CD4-positive, alpha-beta memory T cell (primary cell): ENCODE measurements at places on chromosomes 3 and 15.
A peak's percentile ranks its signal among the peaks of the same experiment; 100 is the strongest.

DNA sequence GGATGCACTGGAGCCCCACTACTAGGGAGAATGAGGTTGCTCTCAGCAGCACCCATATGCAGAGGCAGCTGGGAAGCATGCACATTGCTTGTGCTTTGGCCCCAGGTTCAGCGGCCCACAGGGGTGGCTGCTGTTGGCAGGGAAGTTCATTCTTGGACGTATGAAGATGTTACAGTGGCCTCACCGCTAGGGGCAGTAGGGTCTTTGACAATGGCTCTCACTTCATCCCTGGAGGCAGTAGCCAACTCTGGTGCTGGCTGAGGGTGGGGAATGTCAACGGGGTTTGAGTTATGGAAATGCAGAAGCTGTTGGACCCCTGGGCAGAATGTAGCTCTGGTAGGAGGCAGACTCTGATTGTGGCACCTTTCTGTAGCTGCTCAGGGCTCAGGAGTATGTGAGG lies 279.9 kb downstream of the SCAPER start:
- no peak for DNase-seq

- DNase-seq: no peak
These were observed 146.3 kb downstream of the ALCAM start for GRCh38 chr3:105513042-105513441.

- no peak for DNase-seq
These were observed 66.3 kb upstream of the LRIG1 start for GRCh38 chr3:66567077-66567476.

GRCh38 chr3:5160321-5160720 lies 27.2 kb upstream of the EDEM1 start:
- DNase-seq: no peak

GRCh38 chr3:123330441-123330991 lies 118.4 kb downstream of the ADCY5 start:
- no peak for DNase-seq

- no peak for DNase-seq
These were observed 1030.0 kb downstream of the TBL1XR1 start for GRCh38 chr3:176167272-176167671.

- no peak for DNase-seq
These were observed 256.2 kb downstream of the NLGN1 start for GRCh38 chr3:173653781-173654180.

- DNase-seq: no peak
These were observed 62.1 kb downstream of the SLC49A4 start for GRCh38 chr3:122857019-122857418.

DNA sequence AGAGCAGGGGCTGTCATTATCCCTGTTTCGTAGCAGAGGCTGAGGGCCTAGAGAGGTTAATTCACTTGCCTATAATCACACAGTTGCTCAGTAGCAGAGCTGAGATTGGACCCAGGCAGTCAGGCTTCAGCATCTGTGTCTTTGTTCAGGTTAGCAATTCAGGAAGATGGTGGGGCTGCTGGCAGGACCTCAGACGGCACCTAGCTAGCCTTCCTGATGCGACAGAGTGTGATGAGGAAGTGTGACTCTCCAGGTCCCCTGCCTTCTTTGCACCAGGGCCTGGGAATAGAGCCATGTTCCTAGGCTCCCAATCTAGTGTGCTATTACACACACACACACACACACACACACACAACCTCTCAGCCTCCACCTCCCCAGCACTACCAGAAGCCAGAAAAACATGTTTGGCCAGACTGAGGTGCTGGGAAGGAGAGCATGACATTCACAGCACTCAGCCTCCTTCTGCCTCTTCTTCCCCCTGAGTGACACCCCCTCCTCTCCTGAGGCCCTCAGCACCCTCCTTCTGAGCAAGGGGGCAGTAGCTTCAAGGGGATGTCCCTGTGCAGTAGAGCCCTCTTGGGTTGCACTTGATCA lies 88.9 kb downstream of the TLE3 start:
- DNase-seq: no peak

- no peak for DNase-seq
These were observed 27.0 kb upstream of the IREB2 start for GRCh38 chr15:78411061-78411460.

- no peak for DNase-seq
These were observed 285.1 kb downstream of the PTPRG start for GRCh38 chr3:61846488-61846887.

GRCh38 chr3:124227150-124227630 lies 235.3 kb upstream of the ROPN1 start:
- DNase-seq: no peak

GRCh38 chr15:100134089-100134583 lies 207.6 kb downstream of the ADAMTS17 start:
- DNase-seq: no peak

DNA sequence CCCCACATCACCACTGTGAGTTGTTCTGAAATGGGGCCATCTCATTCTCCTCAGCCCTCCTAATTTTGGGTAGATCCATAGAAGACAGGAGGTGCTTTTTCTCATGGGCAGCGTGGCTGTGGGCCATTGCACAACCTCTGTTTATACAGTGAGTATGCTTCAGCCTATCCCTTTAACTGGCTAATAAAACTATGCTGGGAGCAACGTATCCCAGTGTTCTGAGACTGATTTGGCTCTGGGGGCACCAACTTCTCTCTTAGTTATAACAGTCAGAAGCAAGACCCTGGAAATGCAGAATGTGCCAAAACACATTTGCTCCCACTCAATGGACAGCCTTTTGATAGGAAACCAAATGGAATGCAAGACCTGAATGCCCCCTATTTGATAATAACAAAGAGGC lies 97.1 kb upstream of the ICE2 start:
- DNase-seq: no peak

GRCh38 chr3:52372822-52373504 lies 56.8 kb downstream of the DNAH1 start:
- peak; percentile 10 for DNase-seq

DNA sequence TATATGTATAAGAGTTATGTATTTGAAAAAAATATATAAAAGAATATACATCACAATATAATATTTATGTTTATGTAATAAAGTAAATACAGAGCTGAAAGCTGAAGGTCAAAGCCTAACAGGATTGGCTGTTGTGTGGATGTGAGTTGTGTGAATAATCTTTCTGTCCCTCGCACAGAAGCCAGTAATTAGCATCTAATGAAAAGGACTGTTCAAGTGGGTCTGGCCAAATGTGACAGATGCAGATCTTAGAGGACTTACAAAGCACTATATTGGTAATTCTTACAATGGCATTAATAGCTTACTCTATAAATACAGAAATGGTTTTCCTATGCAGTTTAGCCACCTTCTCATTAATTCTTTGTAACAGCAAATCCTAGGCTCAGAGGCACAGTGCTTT lies 2.4 kb downstream of the MKRN3 start:
- no peak for DNase-seq

DNA sequence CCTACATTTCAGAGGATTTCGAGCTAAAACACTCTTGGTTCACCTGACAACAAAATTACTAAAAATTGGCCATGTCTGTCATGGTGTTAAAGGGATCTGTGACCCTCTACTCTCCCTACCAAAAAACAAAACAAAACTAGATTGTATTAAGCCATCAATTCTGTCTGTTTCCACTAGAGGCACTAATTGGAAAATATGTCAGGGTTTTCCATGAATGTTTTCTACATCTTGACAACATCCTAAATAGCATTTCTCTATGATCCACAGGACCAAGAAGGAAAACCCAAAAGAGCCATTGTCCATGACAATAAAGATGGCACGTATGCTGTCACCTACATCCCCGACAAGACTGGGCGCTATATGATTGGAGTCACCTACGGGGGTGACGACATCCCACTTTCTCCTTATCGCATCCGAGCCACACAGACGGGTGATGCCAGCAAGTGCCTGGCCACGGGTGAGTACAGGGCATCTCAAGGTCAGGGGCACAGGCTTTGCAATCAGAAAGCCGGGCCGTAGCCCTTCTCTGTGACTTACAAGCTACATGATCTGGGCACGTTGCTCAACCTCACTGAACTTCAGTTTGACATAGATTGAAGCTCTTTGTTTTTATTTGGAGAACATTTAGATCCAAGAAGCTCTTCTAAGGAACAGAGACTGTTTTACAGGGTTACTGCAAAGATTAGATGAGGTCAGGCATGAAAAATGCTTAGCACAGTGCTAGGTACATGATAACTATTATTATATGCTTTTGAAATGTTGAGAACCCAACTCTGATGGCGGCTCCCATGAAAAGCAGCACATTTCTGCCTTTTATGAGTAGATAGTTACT lies 74.8 kb downstream of the DNASE1L3 start:
- DNase-seq: no peak

DNA sequence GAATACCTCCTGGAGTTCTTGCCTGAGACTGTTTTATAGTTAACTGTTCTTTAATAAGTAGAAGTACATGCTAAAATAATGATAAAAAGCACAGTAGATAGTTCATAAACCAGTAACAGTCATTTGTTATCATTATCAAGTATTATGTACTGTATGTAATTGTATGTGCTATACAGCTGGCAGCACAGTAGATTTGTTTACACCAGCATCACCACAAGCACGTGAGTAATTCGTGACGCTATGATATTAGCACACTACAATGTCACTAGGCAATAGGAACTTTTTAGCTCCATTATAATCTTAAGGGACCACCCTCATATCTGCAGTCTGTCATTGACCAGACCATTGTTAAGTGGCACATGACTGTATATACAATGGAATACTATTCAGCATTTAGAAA lies 534.7 kb downstream of the FHIT start:
- DNase-seq: no peak

- no peak for DNase-seq
These were observed 12.6 kb downstream of the CD86 start for GRCh38 chr3:122067588-122068240.

GRCh38 chr3:186365202-186365974 lies 3.4 kb upstream of the DGKG start:
- DNase-seq: no peak

DNA sequence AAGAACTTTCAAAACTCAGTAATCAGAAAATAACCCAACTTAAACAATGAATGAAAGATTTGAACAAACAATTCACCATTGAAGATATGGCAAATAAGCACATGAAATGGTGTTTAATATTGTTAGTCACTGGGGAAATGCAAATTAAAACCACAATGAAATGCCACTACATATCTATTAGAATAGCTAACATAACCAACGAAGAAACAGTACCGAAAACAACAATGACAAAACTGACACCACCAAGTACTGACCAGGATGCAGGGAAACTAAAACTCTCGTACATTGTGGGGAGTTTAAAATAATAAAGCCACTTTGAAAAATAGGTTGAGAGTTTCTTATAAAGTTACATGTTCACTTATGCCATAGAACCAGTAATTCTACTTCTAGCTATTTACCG lies 69.1 kb downstream of the KBTBD8 start:
- DNase-seq: no peak

GRCh38 chr15:61159901-61160300 lies 69.2 kb downstream of the RORA start:
- DNase-seq: no peak

GRCh38 chr15:92797168-92798052 lies 102.7 kb upstream of the CHD2 start:
- peak; percentile 63 for DNase-seq

- no peak for DNase-seq
These were observed 119.2 kb downstream of the SHQ1 start for GRCh38 chr3:72728958-72729467.

- DNase-seq: no peak
These were observed 46.8 kb upstream of the DPPA4 start for GRCh38 chr3:109384164-109384563.

DNA sequence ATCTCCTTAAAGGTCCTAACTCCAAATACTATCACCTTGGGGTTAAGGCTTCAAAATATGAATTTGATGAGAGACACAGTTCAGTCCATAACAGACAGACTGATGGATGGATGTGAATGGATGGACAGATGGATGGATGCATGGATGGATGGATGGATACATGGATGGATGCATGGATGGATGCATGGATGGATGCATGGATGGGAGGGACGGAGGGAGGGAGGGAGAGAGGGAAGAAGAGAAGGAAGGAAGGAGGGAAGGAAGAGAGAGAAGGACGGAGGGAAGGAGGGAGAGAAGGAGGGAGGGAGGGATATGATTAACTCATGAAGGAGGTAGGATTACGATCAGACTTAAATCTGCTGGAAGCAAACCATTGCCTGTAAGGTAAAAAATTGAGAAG lies 192.4 kb downstream of the LRRN1 start:
- no peak for DNase-seq

DNA sequence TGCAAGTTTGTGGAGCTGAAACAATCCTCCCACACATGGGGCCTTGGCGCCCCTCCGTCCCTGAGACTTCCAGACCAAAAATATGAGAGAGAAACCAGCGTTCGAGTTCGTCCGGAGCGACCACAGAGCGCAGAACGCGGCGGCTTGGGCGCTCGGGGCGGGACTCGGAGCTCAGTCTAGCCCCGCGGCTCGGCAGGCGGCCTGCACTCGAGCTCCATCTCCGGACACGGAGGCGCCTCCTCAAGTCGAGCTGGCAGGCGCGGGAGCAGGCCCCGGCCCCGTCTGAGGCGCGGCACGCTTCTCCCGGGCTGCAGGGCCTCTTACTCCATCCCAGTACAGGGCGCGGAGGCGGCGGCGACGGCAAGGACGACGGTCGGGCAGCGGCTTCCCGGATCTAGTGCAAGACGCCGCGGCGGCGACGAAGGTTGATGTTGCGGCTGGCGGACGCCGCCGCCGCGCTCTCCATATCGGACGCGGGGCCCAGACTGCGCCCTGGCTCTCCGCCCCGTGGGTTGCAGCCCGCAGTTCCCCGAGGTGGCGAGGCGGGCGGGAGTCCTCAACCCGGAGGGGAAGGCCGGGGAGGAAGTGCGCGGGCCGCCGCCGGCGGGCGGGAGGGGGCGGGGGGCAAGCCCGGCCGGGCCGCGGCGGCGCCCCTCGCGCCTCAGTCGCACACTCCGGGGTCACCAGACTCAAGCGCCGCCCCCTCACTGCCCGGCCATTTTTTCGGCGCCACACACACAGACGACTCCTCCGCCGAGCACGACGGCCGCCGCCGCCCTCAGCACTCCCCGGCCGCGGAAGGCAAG lies 674 bp downstream of the MSL2 start:
- DNase-seq: peak; percentile 86

DNA sequence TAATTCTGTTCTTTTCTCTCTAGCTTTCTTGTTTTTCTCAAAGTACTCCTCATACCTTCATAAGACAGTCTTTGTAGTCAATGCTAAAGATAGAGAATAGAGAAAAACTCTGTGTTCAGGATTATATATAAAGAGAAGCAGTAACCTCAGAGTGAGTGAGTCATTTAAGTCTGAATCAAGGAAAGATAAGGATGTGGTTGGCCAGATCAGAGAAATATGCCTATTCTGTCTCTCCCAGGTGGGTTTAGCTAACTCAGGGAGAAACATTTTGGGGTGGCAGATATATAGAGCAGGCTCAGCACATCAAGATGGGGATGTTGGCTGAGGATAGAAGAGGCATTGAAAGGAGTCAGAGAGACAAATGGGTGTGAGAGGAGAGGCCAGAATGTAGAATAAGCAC lies 31.4 kb downstream of the GTF2E1 start:
- DNase-seq: no peak

- DNase-seq: no peak
These were observed 24.9 kb downstream of the TTC14 start for GRCh38 chr3:180626844-180627243.

GRCh38 chr15:62758126-62758951 lies 284.2 kb upstream of the TPM1 start:
- no peak for DNase-seq

GRCh38 chr3:77372634-77373346 lies 332.9 kb downstream of the ROBO2 start:
- no peak for DNase-seq

GRCh38 chr15:43008150-43008549 lies 87.6 kb upstream of the TTBK2 start:
- DNase-seq: no peak
